Heart right ventricle (tissue), 16 donors: ENCODE measurements at places on chromosomes 6 and 20. TPM values are rescaled to one million over a fixed set of nuclear protein-coding genes. Genes with fewer than 3 reads are reported as not detected.

The PRRT1 gene
- polyA plus RNA-seq: 2.9 TPM

The TBX18 gene
- polyA plus RNA-seq: 2.3 TPM

The HLA-DRB5 gene
- 0.29 TPM for polyA plus RNA-seq

The BTNL2 gene
- not detected for polyA plus RNA-seq

The CYP39A1 gene
- polyA plus RNA-seq: 4.0 TPM

The TRIM15 gene
- not detected for polyA plus RNA-seq

The LBP gene
- 1.3 TPM for polyA plus RNA-seq

The NOP56 gene
- 66.4 TPM for polyA plus RNA-seq

The GSTA1 gene
- not detected for polyA plus RNA-seq

The LGSN gene
- polyA plus RNA-seq: not detected

The NCOA5 gene
- polyA plus RNA-seq: 7.6 TPM

The ULBP1 gene
- polyA plus RNA-seq: 0.07 TPM

The HLA-DMA gene
- 11.8 TPM for polyA plus RNA-seq

The ASIP gene
- polyA plus RNA-seq: 234 TPM

The SDCBP2 gene
- 2.7 TPM for polyA plus RNA-seq

The SENP6 gene
- polyA plus RNA-seq: 14.1 TPM

The CARMIL1 gene
- polyA plus RNA-seq: 3.1 TPM

The BTN1A1 gene
- not detected for polyA plus RNA-seq

The SPATS1 gene
- polyA plus RNA-seq: not detected

The SIM1 gene
- polyA plus RNA-seq: not detected

The STX11 gene
- 9.0 TPM for polyA plus RNA-seq

The METTL24 gene
- not detected for polyA plus RNA-seq

The HFE gene
- polyA plus RNA-seq: 2.5 TPM

The C4A gene
- 36.9 TPM for polyA plus RNA-seq

The PRDM13 gene
- not detected for polyA plus RNA-seq

The SLC17A3 gene
- polyA plus RNA-seq: not detected

The LSM14B gene
- polyA plus RNA-seq: 15.7 TPM

The KLHDC3 gene
- polyA plus RNA-seq: 160 TPM

The RSPO3 gene
- 0.73 TPM for polyA plus RNA-seq

The HLA-DQA1 gene
- 5.9 TPM for polyA plus RNA-seq
